GM12892 (cell line): ENCODE measurements at places on chromosomes 7 and 10.

- no peak for DNase-seq
Measured at GRCh38 chr7:51366930-51367613, 50.5 kb upstream of the COBL start.

DNA sequence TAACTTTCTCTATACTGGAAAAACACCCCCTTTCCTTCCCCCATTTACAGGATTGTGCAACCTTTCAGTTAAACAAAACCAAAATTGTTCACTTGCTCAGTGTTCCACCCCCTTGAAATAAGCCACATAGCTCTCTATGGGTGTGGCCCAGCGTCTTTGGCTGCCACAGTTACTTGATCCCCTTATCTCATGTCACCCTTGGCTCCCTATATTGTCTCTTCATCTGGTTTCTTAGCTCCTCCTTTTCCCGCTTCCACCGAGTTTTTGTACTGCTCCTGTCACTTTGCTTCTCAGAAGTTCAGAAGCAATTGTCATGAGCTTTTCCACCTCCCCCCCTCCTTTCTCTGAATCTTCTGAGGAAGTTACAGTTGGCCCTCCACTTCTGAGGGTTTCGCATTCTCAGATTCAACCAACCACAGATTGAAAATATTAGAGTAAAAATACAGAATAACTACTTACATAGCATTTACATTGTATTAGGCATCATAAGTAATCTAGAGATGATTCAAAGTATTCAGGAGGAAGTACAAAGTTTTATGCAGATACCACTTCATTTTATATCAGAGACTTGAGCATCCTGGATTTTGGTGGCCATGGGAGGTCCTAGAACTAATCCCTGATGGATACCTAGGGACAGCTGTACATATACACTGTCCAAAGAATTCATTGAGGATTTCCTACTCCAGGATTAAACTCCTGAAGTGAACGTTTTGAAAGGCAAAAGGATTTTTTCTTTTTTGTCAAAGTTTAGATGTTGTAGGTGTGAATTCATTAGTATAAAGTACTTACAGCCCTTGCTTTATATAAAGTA is 60.4 kb downstream of the ADD3 start:
- peak; percentile 21 for DNase-seq

GRCh38 chr7:50281680-50282445 is 22.7 kb upstream of the IKZF1 start:
- no peak for DNase-seq

DNA sequence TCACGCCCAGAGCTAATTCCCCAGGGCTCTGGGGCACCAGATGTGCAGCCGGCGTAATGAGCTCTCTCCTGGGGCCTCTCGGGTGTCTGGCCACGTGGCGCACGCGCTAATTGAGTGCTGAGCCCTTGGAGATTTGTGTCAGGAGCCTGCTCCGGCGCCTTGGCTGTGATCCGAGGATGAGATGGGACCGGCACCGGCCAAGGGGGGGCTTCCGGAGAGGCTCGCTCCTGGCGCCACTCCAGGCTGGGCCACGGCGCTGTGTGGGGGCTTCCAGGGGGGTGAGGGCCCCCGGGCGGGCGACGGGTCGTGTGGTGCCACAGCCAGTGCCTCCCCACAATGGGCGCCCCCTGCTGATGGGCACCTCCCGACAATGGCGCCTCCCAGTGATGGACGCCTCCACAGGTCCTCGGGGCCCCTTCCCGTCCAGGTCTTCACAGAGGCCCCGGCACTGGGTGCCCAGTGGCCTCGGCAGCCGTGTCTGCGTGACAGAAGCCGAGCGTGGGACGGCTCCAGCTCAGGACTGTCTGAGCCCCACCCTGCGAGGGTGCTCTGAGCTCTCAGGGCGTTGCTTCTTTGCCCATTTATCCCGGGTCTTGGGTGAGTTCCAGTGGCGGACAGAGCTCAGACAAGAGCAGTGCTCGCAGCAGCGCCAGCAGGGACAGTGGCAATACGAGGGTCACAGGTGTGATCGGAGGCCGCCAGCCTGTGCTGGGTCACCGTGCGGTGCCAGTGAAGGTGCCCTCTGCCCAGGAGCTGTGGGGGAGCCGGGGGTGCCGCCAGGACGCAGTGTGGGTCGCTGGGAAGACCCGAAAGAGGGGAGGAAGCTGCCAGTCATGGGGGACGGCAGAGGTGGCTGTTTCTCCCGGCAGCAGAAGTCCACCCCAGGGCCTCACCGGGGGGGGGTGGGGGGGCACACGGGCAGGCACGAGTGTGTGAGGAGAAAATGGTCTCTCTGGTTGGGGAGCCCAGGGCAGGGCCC is 8.2 kb upstream of the NKX6-2 start:
- DNase-seq: no peak

DNA sequence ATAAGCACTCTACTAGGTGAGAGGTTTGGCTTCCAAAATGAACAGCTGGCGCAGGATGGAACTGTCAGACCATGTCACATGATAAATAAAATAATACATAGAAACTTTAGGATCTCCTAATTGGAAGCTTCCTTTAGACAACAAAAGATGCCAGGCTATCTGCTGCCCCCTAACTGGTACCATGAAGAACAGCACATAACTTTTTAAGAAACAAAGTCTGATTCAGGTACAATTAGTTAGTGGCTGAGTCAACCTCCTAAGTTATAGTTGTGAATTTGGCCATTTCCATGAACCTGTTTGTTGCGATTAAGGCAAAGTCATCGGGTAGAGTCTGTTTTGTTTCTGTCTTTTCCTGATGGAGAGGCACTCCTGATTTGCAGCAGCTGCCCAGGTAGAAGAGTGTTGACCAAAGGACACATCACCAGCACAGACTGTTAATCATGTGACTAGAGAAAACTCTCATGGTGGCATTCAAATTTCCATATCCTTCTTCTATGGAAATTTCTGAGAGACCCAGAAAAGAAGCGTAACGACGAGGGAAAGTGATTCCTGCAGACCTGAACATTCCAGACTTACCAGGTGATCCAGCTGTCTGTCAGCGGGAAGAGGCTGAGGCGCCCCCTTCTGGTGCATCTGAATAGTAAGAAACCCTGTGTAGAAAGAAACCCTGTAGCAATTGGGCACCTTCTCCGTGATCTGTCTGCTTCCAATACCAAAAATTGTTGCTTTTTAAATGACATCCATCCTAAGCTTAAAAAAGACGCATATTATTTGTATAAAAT is 8.6 kb upstream of the INHBA start:
- no peak for DNase-seq

- no peak for DNase-seq
Measured at GRCh38 chr7:104826135-104826534, 187.9 kb upstream of the KMT2E start.

- peak; percentile 96 for DNase-seq
Measured at GRCh38 chr10:101829561-101830315, 11.5 kb upstream of the OGA start.

DNA sequence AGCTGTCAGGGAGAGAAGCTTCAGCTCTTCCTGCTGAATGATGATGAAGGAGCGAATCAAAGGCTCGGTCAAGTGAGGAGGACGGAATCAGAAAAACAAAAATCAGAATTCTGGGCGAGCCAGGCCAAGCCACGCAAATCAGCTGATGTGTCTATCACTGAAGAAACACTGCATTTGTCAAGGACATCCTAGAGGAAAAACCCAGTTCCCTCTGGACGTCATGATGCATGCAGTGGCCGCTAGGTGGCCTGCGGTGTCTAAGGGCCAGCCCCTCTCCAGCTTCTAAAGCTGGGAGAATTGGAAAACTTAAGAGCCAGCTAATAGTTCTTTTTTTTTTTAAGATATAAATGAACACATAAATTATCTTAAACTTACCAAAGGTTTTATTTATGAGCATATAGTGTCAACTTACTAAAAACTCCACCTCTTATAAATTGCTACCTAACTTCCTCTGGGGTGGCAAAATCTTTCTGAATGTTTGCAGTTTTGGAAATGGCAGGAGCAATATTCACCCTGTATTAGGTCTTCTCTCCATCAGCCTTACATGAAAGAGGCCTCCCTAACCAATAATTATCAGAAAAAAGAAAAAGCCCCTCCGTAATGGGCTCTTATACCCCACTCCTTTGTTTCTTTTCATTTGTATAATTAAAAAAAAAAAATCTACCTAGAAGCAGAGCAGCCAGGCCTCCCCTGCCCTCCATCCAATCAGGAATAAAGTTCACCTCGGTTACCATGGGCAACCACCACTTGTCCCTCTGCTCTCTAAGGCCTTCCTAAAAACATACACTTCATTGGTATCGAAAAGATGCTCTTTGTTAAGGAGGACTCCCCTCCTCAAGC is 186.8 kb downstream of the USP6NL start:
- no peak for DNase-seq

- DNase-seq: no peak
Measured at GRCh38 chr7:81209059-81209458, 290.2 kb upstream of the SEMA3C start.
